ENCODE measurements at places on chromosomes 4 and X.

- no peak for DNase-seq
Observed at GRCh38 chr4:187227907-187228704, 504.4 kb upstream of the FAT1 start.

DNA sequence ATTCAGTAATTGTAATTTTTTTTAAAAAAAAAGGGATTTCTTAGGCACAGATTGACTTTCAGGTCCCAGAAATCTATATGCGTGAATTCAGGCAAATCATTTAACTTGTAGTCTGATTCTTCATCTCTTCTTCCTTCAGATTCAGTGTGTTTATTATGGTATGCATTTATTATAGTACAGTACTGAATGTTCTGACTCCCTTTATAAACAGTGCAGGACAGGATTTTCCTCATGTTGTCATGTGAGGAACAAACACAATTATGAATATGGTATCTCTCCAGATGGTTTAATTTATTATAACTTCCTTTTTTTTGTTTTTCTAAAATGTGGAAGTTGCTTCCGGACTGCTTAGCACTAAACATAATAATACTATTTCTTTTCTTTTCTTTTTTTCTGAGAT lies 54.2 kb downstream of the RPS3A start:
- no peak for DNase-seq

DNA sequence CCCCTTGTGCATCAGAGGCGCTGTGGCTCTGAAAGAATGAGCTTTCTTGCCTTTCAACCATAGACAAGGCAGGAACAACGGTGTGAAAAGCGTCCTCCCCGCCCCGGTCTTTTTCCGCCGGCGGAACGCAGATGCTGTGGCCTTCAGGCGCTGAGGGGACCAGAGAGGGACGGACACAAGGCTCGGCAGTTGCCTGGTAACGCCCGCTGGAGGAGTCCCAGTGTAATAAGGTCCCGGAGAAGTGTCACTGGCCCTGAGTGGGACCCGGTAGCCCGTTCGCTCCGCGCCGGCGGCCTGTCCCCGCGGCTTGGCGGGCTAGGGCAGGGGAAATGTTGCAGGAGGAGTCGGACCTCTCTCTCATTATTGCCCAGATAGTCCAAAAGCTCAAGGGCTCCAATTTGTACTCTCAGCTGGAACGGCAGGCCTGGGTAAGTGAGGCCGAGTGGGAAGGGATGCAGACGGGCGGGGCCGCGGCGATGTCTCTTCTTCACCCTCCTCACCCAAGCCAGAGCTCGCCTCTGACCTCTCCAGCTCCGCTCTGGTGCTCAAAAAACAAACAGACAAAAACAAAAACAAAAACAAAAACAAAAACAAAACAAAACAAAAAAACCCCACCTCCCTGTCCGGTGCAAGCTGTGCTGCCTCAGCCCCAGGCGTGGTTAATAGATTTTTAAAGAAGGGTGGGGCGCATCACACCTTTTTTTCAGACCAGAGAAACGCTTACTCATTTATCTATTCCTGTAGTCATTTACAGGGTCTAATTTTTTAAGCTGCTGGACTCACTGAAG lies at the start of gene TBC1D19:
TBC1D19 (plus strand) TSS at position 220 of the 788 bp plus-strand sequence; CDS start at position 330, 110 bp downstream.
- DNase-seq, result peak; percentile 83

- no peak for DNase-seq
Observed at GRCh38 chr4:51906167-51906958, 63.4 kb downstream of the DCUN1D4 start.

DNA sequence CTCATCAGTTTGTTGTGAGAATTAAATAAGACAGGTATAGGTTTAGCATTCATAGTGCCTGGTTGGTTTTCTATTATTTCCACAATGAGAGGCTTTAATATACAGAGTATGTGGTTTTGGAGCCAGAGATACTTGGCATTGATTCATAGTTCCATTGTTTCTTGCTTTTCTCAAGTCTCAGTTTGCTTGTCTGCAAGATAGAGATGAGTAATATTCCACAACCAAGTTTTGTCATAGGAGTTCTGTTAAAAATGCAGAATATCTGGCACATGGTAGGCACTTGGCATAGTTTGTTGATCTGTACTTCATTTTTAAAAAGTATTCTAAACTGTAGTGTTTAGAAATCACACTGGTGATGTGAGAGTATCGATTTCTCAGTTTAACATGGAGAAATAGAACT lies 37.5 kb upstream of the EDA2R start:
- no peak for DNase-seq

DNA sequence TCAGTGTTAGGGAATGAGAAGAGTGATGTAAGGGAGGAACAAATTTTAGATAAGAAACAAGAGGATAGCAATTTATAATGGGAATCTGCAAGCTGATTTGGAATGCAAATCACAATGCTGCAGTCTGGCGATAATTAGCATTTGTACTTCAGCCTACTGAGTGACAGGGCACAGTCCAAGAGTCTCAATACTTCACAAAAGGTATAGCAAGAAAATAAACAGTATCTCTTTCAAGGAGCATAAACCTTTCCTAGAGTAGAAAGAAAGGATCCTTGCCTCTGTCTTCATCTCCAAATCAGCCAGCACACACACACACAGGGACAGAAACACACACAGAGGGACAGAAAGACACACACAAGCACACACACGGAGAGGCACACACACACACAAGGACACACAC lies 1.1 kb upstream of the GPM6A start:
- no peak for DNase-seq

GRCh38 chr4:99894161-99894997 lies at the start of gene LAMTOR3:
LAMTOR3 (minus strand) TSS chr4:99894427; CDS start chr4:99893963, 464 bp downstream.
- DNase-seq, result peak; percentile 79

DNA sequence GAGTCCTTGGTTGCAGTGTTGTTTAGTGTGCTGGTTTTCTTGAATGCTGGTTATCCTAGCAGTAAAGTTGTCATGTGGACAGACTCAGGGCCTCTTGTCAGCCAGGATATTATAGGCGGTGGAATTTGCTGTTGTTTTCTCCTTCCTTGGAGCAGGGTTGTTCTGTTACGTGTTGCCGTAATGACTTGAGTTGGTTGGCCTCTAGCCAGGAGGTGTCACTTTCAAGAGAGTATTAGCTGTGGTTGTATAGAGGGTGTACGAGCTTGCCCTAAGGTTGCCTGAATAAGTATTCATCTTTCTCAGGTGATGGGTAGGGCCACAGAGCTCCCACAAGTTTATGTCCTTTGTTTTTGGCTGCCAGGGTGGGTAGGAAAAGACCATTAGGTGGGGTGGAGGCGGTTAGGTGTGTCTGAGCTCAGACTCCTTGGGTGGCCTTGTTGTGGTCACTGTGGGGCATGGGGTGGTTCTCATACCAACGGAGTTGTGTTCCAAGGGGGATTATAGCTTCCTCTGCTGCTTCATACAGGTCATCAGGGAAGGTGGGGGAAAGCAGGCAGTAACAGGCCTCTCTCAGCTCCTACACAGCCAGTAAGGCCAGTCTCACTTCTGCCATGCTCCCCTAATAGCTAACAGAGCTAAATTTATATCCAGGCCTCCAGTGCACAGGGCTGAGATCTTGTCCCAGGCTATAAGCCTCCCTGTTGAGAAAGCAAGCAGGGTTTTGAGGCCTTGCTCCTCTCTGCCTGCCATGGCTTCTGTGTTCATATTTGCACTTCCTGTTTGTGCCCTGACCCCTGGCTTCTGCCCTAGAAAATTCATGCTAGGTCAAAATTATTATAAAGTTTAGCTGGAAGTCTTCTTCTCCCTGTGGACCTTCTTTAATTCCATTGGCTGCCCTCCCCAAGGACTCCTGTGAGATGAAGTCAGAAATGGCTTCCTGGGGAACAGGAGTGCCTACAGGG lies 594.7 kb downstream of the RAPGEF2 start:
- DNase-seq, result no peak

DNA sequence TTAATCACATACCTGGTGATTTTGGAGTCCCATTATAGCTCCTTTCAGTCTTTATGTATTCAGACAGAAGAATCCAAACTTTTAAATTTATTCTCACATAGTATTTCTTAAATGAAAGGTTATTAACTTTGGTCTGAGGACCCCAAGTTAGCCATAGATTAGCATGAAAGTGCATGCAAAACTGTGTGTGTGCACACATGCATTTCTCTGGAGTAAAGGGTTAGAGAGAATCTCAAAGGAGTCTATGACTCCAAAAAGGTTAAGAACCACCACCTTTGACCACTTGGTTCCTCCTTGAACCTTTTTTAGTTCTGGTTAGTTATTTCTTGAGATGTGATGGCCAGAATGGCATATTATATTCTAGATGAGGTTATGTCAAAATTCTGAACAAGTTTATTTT lies 102.0 kb downstream of the MGST2 start:
- no peak for DNase-seq

GRCh38 chrX:39811376-39811775 lies 286.4 kb downstream of the BCOR start:
- no peak for DNase-seq

GRCh38 chr4:1628892-1629698 lies 55.0 kb downstream of the FAM53A start:
- peak; percentile 29 for DNase-seq

- no peak for DNase-seq
Observed at GRCh38 chr4:183257808-183258207, 62.3 kb downstream of the CLDN22 start.
